ENCODE measurements at places on chromosomes 2 and 18.

GRCh38 chr2:64599469-64599868 lies 54.2 kb downstream of the SERTAD2 start:
- no peak for DNase-seq

GRCh38 chr2:7730449-7730848 lies 813.2 kb downstream of the RNF144A start:
- no peak for DNase-seq

- DNase-seq, result no peak
These were observed 10.4 kb downstream of the PELI1 start for GRCh38 chr2:64133828-64134227.

DNA sequence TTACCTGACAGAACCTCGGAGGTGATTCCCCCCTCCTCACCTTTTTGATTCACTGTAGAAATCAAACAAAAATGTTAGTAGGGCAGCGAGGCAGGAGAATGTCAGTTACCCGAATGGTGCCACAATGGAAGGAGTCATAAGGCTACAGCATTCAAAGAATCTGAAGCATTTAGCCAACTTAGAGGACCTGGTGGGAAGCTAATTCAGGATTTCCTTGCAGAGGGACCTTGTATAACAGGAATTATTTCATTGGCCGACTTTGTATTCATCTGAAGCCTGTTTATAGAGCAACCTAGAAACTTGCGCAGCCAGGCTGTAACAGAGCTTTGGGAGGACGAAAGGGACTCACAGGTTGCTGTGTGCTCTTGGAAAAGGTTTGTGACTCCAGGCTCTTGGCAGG lies 129.1 kb upstream of the MMADHC start:
- DNase-seq, result no peak

GRCh38 chr2:101623031-101623521 lies 74.4 kb upstream of the MAP4K4 start:
- DNase-seq, result no peak

DNA sequence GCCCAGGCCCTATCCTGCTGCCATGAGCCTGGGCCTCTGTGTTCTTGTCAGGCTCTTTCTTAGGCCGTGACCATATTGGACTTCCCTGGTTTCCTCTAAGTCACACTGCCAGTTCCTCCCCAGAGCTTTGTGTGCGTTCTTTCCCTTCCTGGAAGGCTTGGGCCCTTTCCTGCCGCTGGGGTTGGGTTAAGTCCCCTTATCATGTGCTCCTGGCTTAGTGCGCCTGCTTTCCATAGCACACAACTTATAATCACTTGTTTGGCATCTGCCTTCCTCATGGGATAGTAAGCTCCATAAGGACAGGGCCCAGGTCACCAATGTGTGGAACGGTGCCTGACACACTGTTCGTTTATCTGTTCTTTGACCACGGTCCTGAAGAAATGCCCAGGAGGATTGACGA lies 31.3 kb downstream of the NIFK start:
- peak; percentile 16 for DNase-seq
